Osteoblast (primary cell): ENCODE measurements at places on chromosomes 13 and 19. TPM values are rescaled to one million over a fixed set of nuclear protein-coding genes. Genes with fewer than 3 reads are reported as not detected.

- no peak for DNase-seq
Observed at GRCh38 chr19:49883094-49883493, 5.6 kb downstream of the TBC1D17 start.

DNA sequence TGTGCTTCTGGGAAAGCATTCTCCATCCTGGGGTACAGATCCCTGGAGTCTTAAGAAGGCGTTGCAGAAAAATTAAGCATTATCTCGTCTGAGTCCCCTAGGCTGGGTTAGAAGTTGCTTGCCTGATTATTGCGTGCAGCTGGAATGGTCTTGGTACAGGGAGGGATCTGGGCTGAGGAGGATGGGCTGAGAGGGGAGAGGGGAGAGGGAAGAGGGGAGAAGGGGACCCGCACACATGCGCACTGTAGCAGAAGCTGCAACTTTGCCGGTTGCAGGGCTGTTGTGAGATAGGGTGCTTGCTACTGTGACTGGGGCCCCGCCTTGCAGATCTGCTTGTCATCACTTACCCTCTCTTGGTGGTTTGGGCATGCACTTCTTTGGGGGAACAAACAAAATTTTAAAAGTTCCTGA, 316.8 kb downstream of the DLEU7 start:
- DNase-seq: no peak

GRCh38 chr13:66076417-66076816, 1153.7 kb downstream of the PCDH9 start:
- peak; percentile 41 for DNase-seq

- peak; percentile 59 for DNase-seq
Observed at GRCh38 chr19:18473003-18473705, 35.2 kb upstream of the ISYNA1 start.

DNA sequence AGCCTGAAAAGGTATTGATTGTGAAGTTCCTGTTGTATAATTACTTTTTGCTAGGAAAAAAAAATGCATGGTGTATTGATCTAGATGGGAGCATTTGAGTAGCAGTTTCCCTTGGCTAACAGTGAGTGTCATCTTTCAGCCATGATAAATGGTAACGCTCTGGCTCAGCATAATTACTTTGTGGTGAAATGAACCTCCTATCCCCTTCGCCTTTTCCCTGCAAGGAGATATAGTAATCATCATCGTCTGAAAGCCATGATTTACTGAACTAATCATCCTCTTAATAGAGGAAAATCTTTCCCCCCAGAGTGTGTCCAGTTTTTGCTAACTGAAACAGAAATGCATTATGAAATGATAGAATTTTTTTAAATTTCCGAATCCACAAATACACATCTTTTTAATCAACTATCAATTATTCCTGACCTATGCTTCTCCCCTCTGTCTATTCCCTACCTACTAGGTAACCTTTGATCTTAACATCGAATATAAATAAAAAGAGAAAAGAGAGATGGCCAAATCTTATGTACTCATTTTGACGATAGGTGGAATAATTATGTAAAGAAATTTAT, 88.7 kb downstream of the MAB21L1 start:
- peak; percentile 3 for DNase-seq

GRCh38 chr19:21328406-21328805, 804 bp downstream of the ZNF708 start:
- DNase-seq: peak; percentile 19

GRCh38 chr13:99289271-99289670, 17.9 kb downstream of the GPR183 start:
- no peak for DNase-seq

DNA sequence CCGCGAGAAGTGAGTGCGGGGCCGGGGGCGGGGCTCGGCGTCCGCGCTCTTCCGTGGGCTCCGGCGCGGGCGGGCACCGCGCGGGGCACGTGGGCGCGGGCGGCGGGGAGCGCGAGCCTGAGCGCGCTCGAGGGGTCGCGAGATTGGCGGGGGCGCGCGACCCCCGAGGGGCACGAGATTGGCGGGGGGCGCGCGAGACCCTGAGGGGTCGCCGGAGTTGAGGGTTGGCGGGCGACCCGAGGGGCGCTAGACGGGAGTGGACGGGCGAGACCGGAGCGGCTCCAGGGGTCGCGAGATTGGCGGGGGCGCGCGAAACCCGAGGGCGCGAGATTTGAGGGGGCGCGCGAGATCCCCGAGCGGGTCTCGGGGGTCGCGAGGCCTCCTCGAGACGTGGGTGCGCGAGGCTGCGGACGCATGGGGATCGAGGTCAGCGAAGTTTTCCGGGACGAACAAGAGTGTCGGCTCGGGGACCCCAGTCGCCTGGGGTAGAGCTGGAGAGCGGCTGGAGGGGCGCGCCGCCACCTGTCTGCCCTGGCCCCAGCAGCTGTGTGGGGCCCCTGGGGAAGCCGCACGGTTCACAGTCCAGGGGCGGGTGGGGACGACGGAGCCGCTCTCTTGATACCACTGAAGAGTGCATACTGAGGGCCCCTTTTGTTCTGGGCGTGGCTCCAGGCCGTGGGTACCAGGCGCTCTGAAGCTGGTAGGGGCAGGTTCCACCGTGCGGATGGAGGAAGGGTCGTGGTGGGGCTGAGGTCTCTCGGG, 682 bp downstream of the SSBP4 start:
- DNase-seq: peak; percentile 92

DNA sequence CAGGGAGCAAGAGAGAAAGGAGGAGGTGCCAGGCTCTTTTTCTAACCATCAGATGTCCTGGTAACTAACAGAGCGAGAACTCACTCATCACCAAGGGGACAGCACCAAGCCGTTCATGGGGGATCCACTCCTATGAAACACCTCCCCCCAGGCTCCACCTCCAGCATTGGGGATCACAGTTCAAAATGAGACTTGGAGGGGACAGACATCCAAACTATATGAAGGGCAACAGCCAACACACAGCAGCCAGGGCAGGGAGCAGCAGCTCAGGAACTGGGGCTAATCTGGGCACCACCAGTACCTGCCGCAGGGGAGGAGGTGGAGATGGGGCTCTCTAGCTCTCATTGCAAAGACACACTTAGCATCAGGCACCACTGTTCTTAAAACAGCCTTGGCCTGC, 34.3 kb upstream of the VSTM2B start:
- no peak for DNase-seq

GRCh38 chr13:113031465-113031864, 62.5 kb downstream of the MCF2L start:
- no peak for DNase-seq

DNA sequence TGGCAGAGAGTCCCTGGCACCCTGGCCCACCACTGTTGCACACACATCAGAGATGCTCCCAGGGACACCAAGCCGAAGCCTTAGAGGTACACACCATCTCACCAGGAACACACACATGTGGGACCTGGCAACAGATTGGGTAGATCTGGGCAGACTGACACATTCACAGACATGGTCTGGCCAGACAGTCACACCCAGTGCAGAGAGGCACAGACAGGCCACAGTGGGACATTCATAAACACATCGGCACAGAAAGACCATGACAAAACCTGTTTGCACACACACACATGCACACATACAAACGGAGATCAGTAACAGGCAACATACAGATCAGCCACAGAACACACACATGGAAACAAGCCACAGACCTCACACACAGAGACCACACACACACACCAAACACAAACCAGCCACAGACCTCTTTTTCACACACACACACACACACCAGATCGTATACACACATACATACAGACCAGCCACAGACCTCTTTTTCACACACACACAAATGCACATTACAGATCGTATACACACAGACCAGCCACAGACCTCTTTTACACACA, 6.3 kb upstream of the JUNB start:
- DNase-seq: peak; percentile 86

DNA sequence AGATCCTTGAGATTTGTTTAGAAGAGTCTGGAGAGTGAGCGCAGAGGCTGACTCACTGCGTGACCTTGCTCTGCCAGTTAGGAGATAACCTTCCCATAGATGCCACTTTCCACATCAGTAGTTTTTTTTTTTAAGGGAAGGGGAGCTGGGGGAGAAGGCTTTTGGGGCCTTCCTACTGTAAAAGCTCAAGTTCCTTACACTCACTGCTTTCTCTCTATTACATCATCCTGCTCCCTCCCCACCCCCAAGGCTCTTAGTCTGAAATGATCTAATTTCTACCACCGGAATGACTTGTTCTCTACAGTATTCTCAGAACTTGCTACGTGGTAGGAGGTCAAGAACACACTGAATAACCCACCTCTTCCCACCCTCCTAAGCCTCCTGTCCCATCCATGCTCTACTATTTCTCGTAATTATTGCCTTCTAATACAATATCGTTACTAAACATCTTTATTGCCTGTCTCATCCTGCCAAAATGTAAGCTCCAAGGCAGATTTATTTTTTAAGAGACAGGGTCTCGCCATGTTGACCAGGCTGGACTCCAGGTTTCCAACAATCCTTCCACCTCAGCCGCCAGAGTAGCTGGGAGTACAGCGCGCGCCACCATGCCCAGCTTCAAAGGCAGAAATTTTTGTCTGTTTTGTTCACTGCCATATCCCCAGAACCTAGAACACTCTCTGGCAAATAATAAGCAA, 1.2 kb downstream of the LONP1 start:
- peak; percentile 92 for DNase-seq

DNA sequence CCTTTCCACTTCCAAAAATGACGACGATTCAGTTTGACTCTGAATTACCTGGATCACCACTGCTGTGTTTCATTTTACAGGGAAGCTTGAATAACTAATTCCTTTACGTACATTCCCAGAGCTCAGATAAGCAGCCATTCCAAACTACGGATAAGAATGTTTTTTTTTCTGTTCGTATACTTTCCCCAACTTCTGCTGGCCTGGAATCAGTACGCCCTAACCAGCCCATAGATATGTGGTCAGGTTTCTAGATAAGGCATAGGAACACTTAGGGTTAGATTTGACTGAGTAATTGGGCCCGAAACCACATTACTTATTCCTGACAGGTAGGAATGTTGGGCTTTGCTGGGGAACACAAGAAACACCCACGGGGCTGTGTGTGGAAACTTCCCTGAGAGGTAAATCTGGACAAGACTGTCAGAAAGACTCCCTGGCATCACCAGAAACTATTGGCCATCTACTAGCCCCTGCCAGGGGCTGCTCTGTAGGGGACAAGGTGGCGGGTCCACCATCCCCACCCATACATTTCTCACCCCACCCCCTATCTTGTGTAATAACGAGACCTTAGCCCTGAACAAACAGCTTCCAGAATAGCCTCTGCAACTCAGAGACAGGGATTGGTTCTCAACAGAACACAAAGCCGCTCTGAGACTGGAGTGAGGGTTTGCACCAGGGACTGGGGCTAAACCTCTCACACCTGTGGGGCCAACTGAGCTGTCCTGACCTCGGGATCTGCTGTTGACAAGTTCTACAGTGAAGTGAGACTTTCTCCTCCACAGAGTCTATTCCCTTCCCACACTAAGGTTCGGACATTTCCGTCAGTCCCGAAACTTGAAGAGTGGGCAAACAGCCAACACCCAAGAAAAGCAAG, 15.6 kb downstream of the RHPN2 start:
- peak; percentile 49 for DNase-seq

DNA sequence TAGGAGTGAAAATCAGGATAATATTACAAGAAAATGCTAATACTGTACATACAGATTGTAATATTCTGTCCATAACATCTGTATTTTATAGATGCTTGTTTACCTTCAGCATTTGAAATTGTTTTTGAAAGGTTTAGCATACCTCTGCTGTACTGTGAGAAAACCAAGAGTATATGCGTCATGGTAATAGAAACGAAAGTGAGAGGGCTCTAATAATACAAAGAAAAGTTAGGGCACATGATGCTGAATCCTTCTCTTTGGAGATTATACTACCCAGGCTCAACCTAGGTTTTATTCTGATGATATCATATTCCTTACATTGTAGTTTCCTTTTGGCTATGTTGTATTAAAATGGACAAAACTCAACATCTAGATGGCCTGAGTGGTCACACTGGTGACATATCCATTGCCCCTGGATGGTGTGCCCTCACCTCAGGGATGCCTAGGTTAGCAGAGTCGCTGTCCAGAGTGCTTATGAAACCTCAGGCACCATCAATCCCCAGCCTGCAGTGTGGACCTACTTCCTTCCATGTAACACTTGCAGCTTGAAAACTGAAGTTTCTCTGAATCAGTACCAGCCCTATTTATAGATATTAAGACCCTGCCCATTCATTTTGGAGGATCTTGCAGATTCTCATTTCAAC, 253.7 kb downstream of the KCTD12 start:
- peak; percentile 47 for DNase-seq

GRCh38 chr13:48580896-48581295, 48.0 kb upstream of the RCBTB2 start:
- DNase-seq: no peak

DNA sequence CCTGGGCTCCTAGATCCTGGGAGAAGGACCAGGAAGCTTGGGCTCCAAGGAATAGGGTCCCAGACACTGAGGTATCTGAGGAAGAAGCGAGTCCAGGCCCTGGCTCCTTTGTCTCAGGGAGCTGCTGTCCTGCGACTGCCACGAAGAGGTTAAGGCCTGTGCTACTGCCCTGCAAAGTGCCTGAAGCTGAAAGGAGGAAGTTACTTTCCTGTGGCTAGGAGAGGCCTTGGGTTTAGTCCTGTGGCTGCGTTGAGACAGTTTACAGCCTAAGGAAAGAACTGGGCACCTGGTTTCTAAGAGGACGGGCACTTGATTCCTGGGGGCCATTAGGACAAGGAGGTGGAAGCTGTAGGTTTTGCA, 2.8 kb downstream of the MYADM start:
- peak; percentile 65 for DNase-seq

DNA sequence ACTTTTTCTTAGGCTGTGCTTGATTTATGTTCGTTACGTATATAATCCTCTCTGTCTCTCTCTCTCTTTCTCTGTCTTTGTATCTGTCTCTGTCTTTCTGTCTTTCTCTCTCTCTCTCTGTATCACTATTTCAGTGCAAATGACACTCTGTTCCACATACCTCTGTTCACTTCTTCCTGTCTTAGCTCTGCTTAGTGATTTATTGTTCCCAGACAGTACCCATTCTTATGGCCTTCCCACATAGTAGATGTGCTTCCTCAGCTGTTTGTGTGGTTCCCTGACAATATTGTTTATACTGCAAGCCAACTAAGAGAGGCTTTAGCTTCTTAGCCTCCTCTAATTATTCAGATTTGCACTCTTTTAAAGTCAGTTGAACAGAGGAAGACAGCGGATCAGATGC, 1244.2 kb downstream of the DIAPH3 start:
- DNase-seq: no peak

DNA sequence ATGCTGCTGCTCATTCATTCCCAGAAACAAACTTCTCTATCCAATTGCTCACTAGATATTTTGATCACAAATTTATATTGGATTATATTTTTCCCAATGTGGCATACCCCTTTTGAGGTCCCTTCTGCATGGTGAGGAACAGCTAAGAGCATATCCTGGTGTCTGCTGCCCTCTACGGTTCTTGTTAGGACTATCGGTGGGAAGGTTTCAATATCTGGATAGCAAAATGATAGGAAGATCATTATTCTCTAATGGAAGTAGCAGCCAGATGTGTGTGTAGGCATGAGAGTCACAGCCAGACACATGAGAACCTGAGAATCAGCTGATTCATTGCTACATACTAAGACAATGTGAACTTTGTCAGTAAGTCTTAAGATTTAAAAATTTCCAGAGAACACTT, 1422.4 kb upstream of the MIR17HG start:
- no peak for DNase-seq

The NALCN gene
- total RNA-seq: 10.6 and 11.2 TPM in 2 replicates

The TJP3 gene
- total RNA-seq: not detected in 2 replicates

The RASA3 gene
- total RNA-seq: 40.7 and 41.3 TPM in 2 replicates

The CYP2A7 gene
- not detected in 2 replicates for total RNA-seq

The PRR20A gene
- not detected in 2 replicates for total RNA-seq

The TRPC4 gene
- 8.3 and 9.8 TPM in 2 replicates for total RNA-seq

The PEX11G gene
- 2.9 and 4.1 TPM in 2 replicates for total RNA-seq

The FRY gene
- total RNA-seq: 8.3 and 12.3 TPM in 2 replicates

The SIGLEC7 gene
- total RNA-seq: not detected in 2 replicates

The CDK8 gene
- total RNA-seq: 17.7 and 20.0 TPM in 2 replicates

The ZNF433 gene
- total RNA-seq: 4.1 and 5.1 TPM in 2 replicates

The ZNF816 gene
- total RNA-seq: 8.3 and 9.8 TPM in 2 replicates

The MYO1F gene
- total RNA-seq: under 0.01 and 0.72 TPM in 2 replicates

The ACTMAP gene
- 1.1 and 1.5 TPM in 2 replicates for total RNA-seq

The PALM gene
- total RNA-seq: 9.7 and 10.5 TPM in 2 replicates
